NCI-H1092 (cell line): ENCODE measurements at places on chromosomes 6 and 20.

- DNase-seq: no peak
Observed at GRCh38 chr6:10141746-10142443, 273.0 kb downstream of the TFAP2A start.

DNA sequence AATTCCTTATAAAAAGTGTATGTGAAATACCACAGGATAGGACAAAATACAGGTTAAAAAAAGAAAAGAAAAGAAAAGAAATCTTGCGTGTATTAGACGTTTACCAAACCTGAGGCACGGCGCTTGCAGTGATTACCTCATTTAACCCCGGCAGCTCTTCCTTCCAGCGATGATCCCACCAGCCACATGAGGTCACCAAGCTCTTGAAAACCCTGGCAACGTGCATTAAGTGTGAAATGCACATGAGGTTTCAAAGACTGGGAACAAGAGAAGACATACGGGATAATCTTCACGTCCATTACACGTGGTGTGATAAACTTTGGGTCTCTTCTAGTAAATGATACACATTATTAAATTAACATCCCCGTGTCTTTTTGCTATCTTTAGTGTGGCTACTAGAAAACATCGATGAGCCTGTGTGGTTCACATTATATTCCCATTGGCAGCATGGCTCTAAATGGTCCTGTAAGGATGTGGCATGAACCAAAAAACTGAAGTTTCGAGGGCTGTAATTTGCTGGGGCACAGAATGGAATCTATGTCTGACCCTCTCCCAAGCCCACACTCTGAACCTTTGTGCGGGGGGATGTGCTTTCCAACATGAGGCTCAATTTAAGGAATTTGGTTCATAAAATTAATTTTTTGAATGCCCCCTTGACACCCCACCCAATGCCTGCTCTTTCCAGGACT lies 59.2 kb upstream of the THBS2 start:
- DNase-seq: no peak

- DNase-seq: no peak
Observed at GRCh38 chr6:131900231-131900630, 50.9 kb downstream of the CCN2 start.

DNA sequence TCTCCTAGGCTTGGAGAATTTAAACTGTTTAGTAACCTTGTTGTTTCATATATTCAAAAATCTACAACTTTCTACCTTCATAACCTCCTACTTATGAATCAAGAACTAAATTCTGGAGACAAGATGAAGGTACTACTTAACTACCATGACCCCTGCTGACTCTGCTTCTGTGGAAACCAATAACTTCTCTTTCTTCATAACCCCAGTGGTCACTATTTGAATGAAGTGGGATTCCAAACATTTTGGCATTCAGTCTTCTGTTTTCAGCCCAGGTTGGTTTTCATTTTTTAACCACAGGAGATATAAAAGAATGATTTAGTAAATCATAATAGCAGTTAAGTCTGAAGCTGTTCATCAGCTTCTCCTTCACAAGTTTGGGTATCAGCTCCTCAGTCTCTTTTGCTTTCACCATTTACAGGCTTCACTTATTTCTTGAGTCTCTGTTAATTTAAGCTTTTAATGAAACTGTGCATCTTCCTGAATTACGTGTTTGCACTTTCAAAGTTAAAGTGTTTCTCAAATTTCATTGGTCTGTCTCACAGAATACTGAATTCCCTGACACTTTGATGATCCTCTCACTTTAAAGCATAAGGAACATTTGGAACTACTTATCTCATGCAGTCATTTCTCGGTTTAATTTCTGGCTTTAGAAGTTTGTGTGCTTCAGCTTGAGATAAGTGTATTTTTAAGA lies 9.5 kb downstream of the SENP6 start:
- DNase-seq: no peak

- no peak for DNase-seq
Observed at GRCh38 chr6:167450626-167451025, 125.7 kb downstream of the TTLL2 start.

GRCh38 chr6:29737707-29738630 lies 14.7 kb downstream of the HLA-F start:
- no peak for DNase-seq

DNA sequence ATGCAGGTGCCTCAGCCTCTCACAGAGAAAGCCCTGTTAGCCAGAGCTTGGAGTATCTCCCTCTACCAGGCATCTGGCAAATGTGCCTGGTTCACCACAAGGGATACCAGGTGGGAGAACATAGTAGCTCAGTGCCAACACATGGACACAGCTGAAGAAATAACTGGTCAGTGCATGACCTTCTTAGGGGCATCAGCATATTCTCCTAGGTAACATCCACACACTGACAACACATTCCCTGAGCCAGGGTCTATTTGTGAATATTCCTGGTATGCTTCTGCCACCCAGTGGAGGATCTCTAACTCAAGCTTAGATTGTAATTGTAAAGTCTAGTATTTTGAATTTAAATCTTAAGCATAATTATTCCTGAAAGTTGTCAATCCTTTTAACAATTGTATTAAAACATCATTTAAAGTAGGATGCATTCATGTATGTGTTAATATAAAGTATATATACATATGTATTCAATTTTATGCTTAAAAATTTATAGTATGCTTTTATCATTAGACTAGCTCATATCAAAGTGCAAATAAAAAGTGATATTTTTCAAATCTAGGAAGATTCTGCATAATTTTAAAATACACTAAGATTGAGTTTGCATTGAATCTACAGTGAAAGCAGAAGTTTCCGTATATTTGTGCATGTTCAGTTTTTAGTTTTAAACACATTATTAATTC lies 45.3 kb upstream of the COL21A1 start:
- DNase-seq: peak; percentile 36

DNA sequence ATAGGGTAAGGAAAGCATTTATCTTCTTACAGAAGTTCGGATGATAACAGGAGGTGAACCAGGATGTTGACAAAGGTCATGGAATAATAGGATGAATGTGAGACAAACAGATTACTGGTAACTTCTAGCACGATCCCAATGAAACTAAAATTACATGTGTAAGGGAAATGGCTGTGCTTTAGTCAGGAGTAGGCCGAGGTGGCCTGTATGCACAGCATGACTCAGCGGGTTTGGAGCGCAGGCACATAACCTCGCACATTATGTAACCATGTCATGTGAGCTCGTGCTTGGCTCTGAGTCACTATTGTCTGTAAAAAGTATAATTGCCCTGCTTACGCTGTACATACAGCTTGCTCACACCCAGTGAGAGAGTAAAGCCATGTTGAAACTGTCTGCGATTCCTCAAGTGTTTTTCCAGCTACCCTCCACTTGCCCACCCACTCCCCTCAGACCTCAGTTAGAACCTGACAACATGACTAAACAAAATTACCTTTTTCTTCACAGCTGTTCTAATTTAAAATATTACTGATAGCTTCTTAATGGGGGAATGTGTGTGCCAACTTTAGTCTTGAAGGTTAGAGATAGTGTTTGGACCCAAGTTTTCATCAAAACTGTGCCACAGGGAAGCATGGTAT lies 8.2 kb downstream of the CYB5R4 start:
- DNase-seq: no peak

GRCh38 chr20:6502219-6502618 lies 265.3 kb upstream of the BMP2 start:
- no peak for DNase-seq
